ENCODE measurements at places on chromosomes 12 and 14.

DNA sequence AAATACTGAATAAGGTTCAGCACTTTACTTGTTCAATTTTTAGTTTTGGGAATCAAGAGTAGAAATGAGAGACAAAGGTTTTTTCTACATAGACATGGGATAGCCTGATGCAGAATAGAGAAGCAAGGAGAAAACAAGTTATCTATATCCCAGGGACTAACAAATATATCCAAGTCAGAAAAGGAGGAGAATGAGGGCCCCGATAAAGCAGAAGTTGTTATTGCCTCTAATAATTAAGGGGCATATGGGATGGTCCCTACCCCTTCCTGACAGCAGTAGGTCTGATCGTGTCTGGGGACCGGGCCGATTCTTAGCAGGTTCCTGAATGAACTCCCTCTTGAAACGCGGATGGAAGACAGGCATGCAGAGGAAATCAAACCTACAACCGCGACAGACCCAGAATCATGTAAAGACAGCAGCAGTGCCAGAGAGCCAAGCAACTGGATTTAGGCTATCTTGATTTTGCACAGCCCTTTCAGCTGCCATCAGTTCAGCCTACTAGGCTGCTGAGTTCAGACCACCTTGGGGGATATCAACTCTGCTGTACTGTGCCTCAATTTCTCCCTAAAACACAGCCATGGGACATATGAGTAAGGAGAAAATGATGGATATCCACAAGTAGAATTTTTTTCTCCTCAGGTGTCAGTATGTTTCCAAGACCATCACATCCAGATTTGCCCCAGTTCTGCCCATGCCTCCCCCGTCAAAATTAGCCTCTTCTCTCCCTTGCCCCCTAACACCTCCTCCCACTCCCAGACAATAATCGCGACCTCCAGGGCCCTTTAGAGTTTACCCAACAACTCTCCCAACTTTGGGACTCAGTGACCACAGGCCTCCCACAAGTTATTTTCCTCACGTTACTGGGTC is 706 bp downstream of the PRMT5 start:
- DNase-seq, result no peak

DNA sequence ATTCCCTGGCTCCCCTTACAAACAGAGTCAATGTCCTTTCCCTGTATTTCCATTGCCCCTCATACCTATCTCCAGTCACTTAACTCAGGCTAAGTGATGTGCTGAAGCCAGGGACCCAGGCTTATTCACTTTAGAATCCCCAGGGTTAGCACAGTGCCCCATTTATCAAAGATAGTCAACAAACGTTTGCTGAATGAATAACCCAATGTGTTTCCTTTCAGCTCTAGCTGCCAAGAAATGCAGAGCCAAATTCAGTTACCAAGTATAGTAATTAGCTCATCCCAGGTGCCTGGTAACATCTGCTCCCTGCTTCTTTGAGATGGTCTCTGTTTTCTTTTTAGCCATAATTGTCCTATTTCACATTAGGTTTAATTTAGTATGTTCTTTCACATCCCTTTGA is 189.5 kb downstream of the PHLDA1 start:
- DNase-seq, result no peak

DNA sequence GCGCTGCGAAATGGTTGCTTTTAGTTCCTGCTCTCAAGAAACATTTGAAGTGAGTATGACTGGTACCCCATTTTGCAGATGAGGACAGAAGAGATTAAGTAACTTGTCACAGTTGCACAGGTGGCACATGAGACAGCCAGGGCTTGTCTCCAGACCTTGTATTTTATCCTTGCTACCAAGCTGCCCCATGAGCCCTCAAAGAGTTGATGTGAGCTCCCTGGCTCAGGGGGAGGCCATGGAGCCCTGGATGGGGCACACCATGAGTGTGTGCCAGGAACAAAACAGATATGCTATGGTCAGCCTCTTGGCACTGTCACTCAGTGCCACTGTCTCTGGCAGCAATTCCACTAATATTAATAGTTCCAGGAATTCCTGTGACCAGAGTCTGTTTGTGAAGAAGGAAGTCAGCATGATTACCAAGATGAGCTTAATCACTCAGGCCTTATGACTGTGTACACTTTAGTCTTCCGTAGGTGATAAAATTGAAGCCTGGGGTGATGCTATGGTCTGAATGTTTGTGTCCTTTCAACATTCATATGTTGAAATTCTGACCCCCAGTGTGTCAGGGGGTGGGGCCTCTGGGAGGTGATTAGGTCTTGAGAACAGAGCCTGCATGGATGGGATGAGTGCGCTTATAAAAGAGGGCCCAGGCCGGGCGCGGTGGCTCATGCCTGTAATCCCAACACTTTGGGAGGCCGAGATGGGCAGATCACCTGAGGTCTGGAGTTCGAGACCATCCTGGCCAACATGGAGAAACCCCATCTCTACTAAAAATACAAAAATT is 806.8 kb downstream of the AACS start:
- DNase-seq, result no peak

GRCh38 chr12:18750085-18750484 is 12.2 kb downstream of the CAPZA3 start:
- no peak for DNase-seq

DNA sequence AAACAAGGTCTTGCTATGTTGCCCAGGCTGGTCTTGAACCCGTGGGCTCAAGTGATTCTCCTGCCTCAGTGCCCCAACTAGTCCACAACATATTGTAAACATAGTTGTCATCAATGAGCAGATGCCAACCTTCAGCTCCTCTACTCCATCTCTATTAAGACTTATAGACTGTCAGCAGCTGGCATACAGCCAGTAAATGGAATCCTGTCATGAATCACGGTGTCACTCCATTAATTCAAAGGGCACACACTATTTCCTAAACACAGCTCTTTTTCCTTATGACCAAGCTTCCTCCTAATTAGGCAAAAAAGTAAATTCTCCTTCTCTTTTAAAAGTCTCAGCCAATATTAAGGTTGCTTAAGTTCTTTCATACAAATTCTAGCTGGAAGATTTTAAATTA is 111.2 kb downstream of the ITPR2 start:
- DNase-seq, result no peak

DNA sequence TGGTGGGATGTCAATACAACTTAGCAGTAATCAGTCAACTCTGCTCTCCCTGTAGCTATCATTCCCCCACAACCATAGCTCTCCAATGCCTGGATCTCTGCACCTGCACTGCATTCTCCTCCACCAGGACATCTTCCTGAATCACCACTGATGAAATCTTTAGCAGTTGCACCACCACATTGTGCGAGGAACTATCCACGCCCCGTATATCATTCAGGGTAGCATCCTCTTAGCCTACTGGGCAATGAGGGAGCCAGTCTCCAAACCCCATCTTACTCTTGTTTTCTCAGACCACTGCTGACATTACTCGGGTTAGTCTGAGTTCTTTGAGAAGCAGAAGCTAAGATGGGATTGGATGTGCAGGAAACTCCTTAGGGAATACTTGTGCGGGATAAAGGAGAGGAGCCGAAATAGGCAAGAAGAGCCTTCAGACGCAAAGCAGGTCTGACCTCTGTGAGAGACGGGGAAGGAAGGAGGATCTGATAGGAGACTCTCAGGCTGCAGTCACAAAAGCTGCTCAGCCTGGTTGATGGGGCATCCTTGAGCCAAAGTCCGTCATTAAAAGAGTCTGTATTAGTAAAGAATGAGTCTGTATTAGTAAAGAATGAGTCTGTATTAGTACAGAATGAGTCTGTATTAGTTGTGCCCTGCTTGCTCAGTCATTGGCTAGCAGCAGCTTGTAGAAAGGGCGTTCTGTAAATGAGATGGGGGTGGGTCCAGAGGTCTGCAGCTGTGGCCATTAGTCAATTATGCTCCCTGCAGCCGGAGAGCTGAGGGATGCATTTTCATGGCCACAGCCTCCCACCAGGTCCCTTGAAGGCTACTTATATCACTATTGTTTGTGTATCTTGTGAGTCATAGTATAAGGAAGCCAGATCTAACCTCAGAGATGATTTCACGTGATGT is 49.6 kb upstream of the RASSF3 start:
- DNase-seq, result no peak

GRCh38 chr14:66758031-66758613 is 250.2 kb downstream of the GPHN start:
- DNase-seq, result no peak

GRCh38 chr14:39229222-39229543 is 4.5 kb upstream of the MIA2 start:
- no peak for DNase-seq

- no peak for DNase-seq
Measured at GRCh38 chr12:121036810-121037326, 2.2 kb downstream of the OASL start.

- no peak for DNase-seq
Measured at GRCh38 chr12:99386907-99387306, 260.6 kb upstream of the GARIN6 start.

GRCh38 chr12:88931598-88931997 is 351.3 kb upstream of the KITLG start:
- no peak for DNase-seq
